ENCODE measurements at places on chromosomes 2 and 18.

DNA sequence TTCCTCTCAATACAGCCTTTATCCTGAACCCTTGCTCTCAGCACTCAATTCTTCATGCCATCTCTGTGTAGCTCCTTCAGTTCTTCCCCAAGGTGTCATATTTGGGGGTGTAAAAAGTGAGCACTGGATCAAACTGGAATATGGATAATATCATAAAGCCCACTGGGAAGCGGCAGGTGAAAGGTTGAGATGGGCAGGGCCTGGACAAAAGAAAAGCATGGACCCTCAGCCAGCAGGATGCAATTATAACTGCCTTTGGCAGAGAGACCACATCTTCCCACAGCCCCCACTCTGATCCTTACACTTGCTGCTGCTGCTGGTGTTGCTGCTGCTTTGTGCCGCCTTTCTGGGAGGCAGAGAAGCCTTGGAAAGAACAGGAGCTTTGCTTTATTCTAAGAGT lies 31.2 kb upstream of the STPG4 start:
- no peak for DNase-seq

DNA sequence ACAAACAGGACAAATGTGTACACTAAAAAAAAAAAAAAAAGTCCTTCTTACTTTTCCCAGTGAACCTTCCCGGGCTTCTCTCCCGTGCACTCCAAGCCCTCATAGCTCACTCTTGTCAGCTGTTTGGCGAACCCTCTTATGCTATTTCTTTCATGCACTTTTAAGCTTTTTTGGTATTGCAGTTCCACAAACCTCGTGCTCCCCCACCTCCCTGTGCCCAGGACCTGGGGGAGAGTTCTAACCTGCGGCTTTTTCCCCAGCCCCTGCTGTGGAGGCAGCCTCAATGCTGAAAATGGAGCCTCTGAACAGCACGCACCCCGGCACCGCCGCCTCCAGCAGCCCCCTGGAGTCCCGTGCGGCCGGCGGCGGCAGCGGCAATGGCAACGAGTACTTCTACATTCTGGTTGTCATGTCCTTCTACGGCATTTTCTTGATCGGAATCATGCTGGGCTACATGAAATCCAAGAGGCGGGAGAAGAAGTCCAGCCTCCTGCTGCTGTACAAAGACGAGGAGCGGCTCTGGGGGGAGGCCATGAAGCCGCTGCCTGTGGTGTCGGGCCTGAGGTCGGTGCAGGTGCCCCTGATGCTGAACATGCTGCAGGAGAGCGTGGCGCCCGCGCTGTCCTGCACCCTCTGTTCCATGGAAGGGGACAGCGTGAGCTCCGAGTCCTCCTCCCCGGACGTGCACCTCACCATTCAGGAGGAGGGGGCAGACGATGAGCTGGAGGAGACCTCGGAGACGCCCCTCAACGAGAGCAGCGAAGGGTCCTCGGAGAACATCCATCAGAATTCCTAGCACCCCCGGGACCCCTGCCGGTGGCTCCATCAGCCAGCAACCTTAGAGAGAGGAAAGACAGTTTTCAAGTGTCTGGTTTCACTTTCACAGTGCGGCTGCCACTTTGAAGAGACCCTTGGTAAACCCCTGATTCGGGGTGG lies 826 bp downstream of the KCNE4 start:
- no peak for DNase-seq

DNA sequence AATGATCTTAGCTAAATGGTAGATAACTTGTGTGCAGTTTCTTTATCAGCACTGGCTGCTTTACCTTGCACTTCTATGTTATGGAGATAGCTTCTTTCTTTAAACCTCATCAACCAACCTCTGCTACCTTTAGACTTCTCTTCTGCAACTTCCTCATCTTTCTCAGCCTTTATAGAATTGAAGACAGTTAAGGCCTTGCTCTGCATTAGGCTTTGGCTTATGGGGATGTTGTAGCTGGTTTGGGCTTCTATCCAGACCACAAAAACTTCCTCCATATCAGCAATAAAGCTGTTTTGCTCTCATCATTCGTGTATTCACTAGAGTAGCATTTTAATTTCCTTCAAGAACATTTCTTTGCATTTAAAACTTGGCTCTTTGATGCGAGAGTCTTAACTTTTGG lies 123.7 kb downstream of the PIK3C3 start:
- no peak for DNase-seq

DNA sequence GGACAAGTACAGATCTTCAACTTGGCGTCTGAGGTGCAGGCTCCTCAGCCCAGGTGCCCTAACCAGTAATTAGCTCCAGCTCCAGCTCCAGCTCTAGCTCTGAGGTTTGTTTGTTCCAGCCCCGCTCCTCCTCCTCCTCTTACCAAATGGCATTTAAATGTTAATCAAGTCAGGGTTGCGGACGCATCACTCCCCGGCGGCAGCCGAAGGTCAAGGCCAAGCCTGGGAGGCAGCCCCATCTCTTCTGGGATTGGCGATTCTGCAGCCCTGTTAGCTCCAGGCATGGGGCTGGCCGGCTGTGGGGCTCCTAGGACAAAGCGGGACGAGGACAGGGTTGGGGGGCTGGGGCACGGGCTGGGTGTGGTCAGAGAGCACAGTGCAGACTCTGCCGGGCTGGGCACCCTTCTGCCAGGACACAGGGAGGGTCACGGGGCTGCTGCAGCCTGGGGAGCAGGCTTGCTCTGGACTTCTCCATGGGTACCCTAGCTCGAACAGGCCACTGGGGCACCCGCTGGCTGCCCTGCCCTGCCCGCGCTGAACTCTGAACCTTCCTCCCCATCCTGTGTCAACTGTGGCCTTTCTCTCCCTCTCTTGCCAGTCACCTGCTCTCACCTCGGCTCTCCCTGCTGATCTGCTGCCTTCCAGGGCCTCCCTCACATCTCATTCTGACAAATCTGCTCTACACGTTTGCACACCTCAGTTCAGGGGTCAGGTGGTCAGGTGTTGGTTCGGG lies 203.3 kb downstream of the CELF4 start:
- DNase-seq: no peak

Measured in activated CD4-positive, alpha-beta T cell treated with anti-CD3 and anti-CD28 coated beads, Interleukin-10, Interleukin-2, amounts not matched to agents 100 ng/mL and 50 ng/mL, durations not matched to agents 16 hours and 8 hours (primary cell).